NCI-H748 treated with DMSO at 0.1 percent for 48 hours (cell line): ENCODE measurements at places on chromosomes 16 and 17.

GRCh38 chr17:57142925-57143324 lies 57.9 kb downstream of the AKAP1 start:
- no peak for DNase-seq

- no peak for DNase-seq
These were observed 695 bp upstream of the TMEM204 start for GRCh38 chr16:1532771-1533170.

GRCh38 chr17:63764716-63765115 lies 8.7 kb downstream of the CCDC47 start:
- DNase-seq, result no peak

GRCh38 chr17:10233161-10233560 lies 34.8 kb upstream of the GAS7 start:
- no peak for DNase-seq

GRCh38 chr17:17455173-17455572 lies 21.6 kb upstream of the MED9 start:
- no peak for DNase-seq

DNA sequence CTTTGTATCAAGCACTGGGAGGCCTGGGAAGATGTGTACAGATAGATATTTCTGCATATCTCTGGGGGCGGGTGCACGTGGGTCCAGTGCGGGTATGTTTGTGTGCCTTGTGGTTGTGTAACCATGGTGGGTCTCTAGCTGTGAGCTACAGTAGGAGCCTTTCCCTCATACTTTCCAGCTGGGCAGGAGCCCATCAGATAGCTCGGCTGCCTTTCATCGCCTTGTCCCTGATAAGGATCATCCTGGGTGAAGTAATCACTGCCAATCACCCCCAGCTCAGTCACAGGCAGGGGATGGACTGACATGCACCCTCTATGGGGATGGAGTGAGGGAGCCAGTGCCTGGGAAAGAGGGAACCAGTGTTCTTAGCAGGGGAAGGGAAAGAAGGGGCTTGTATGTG lies 3.2 kb upstream of the SCRN2 start:
- no peak for DNase-seq

DNA sequence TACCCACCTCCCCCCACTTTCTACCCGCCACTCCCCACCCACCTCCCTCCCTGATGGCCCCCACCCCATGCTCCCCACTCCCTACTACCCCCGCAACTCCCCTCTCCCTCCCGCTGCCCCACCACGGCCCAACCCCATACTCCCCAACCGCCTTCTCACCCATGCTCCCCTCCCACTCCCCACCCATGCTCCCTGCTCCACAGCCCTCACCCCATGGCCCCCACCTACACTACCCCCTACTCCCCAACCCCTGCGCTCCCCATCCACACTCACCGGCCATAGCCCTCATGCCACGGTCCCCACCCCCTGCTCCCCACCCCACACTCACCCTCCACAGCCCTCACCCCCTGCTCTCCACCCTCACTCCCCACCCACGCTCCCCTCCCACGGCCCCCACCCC lies 13.9 kb downstream of the COTL1 start:
- no peak for DNase-seq

GRCh38 chr17:73770115-73770848 lies 126.0 kb upstream of the SDK2 start:
- no peak for DNase-seq

- DNase-seq, result no peak
These were observed 284.8 kb upstream of the CCL2 start for GRCh38 chr17:33970279-33970678.

DNA sequence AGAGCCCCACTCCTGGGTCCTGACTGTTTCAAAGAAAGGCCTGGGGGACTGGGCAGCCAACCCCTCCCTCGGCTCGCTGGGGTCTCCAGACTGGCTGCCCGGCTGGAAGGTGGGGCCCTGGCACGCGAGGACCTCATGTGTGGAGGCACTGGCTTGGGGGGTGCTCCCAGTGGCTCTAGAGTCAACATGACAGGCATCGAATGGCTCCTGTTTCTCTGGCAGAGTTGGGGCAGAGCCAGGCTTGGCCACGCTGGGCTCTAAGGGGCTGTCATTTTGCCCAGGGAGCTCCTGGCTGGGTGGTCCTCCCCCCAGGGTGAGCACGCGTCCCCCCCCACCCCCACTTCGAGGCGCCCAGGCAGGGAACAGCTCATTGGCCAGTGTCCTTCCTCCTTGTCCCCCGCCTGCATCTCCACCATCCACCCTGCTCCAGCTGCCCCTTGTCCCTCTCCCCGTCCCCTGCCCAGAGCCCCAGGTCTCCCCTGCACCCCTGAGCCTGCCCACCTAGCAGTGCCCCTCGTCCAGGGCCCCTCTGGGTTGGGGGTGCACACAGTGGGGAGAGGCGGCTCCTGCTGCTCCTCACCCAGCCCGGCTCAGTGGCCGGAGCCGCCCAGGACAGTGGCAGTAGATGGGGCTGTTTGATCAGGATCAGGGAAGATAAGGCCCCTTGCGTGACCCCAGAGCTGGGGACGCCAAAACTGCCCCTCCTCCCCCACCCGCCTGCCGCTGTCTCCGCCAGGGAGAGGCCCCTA lies 2.7 kb downstream of the GCGR start:
- DNase-seq, result no peak

DNA sequence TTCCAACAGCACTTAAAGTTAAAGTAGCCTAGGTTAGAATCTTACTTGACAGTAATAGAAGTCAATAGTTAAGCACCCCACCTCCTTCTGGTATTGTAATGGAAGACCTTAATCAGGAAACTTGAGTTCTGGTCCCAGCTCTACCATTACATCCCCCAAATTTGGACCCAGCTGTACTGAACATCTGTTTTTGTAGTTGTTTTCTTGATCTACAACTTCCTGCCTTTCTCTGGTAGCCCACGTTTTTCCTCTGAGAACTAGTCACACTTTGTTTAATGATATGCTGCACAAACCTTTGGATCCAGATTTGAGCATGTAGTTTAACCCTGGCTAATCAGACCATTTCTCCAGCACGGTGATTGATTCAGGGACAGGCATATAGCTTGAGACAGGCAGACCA lies 505.0 kb downstream of the HS3ST4 start:
- DNase-seq, result no peak

DNA sequence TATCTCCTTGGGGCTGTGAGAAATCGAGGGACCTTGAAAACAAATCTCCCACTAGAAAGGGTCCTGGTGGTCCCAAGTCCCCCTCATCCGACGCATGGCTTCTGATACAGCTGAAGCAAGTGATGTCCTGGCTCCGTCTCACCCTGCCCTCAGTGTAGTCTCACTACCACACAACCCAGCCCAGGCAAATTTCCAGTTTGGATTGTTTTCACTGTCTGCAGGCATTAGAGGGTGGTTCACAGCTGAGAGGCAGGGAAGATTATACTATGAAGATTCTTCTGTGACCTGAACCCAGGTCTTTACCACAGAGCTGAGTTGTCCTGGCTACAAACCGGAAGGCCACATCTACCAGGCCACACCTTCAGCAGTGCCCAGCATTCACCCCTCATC lies 17.7 kb downstream of the ZNHIT3 start:
- no peak for DNase-seq

DNA sequence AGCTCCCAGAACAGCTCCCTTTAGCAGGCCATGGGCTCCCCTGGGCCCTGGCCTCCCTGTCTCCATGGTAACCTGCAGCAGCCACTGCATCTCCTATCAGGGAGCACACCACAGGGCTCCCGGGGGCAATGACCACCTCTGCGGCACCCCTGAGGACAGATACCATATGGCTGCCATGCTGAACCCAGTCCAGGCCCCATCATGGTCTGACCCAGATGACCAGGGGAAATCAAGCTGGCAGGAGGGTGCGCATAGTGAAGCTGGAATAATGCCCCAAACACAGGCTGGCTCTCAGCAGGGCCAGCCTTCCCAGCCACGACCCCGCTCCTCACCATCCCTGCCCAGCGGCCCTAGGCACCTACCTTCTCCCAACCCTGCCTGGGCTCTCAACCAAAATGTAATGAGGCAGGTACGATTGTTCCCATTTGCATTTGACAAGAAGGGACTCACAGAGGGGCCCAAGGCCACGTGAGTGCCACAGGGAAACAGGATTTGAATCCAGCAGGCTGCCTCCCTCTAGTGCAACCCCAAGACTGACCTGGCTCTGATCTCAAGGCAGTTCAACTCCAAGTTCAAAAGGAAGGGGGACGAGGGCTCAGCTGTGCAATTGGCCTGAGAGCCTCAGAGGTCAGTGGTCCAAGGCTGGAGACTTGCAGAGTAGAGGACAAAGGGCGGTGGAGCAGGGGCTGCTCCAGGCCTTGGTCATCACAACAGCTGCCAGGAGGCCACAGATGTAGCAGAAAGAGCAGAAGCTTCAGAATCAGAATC lies 2.4 kb downstream of the RUNDC3A start:
- no peak for DNase-seq

DNA sequence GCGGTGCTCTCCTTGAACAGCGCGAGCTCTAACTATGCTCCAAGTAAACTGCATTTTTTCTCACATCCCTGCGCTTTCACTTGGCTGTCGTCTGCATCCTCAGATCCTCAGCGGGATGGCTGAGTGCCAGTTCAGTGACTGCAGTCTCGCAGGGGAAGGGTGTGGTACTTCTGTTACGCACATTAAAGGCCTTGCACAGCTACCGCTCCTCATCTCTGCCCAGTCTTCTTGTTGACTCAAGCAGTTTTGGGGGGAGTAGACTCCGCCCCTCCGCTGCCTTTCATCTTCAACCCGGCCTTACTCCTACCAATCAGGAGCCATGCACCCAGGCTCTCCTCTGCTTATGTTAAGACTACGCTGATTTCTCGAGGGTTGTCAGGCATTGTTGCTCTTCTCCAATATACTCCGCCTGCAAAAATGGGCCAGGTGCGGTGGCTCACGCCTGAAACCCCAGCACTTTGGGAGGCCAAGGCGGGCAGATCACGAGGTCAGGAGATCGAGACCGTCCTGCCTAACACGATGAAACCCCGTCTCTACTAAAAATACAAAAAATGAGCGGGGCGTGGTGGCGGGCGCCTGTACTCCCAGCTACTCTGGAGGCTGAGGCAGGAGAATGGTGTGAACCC lies 10.0 kb downstream of the ATP5PD start:
- DNase-seq, result peak; percentile 41

DNA sequence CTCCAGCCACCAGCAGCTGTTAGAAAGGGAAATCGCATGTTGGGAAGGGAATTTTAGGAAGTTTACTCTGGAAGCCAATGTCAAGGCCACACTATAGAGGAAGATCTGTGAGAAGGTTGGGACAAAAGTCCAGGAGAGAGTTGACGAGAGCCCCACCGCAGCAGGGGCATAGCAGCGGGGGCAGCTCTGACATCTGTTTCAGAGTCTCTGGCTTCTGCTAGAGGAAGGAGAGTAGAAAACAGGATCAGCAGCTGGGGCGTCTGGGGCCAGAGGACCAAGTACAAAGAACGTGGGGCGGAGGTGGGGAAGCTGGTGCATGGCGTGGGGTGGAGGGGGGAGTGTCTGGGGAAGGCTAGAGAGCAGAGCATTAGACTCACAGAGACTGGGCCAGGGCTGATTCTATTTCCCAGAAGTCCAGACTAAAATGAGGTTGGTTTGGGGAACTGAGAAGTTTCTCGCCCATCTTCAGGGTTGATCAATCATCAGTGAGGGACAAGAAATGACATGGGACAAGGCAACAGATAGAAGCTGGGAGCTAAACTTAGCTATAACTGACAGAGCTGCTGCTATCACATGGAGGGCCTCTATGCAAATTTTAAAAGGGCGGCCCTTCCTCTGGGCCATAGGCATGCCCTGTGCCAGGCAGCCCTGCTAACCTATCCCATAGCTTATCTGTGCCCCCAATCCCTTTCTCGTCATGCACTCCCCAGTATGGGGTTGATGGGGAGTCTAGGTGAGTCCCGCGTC lies 1.2 kb downstream of the RABEP2 start:
- no peak for DNase-seq

- DNase-seq, result peak; percentile 29
These were observed 20.9 kb upstream of the IL17C start for GRCh38 chr16:88617268-88618031.

DNA sequence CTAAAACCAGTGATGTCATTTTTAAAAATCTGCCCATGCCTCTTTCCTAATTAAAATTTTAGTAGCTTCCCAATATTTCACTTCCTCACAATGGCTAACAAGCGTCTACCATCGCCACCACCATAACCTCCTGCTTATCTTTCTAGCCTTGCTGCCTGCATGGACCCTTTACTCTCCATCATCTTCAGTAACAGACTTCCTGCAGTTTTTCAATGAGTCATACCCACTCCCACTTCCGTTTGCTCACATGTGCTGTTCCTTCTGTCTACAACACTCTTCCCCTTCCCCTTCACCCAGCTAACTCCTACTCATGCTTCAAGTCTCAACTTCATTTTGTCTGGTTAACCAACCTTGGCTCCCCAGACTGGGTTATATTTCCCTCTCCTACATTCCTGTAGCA lies 12.8 kb upstream of the SKAP1 start:
- no peak for DNase-seq

- no peak for DNase-seq
These were observed 10.0 kb downstream of the MMP15 start for GRCh38 chr16:58035356-58036170.

- no peak for DNase-seq
These were observed 30.1 kb downstream of the USP22 start for GRCh38 chr17:21012736-21013135.

DNA sequence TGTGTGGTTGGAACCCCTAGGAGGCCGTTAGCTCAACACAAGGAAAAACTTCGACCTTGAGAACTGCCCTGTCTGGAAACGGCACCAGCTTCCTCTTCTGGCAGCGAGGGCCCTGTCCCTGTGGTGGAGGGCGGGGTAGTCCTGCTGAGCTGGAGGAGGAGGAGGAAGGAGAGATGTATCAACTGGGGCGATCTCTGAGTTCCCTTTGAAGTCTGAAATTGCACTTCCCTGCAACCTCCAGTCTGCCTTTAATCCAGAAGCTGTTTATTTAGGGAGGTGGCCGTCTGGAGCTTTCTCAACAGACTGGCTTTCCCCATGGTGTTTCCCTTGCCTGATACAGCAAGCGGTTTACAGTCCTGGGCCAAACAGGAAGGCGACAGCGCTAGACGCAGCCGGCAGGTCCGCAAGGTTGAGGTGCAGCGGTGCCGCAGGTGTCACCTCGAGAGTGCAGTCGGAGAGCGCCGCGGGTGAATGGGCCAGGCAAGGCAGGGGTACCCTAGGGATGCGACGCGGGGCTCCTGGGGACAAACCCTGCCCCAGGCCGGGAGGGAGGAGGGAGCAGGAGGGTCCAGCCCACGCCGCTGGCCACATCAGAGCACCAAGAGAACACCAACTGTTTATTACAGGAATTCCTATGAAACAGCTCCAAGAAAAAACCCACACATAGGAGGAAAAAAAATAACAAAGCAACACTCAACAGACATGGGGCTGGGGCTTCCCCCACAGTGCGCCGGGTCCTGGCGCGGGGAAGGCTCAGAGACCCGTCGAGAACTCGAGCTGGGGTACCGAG lies 11.4 kb upstream of the MRPS23 start:
- DNase-seq, result peak; percentile 14

DNA sequence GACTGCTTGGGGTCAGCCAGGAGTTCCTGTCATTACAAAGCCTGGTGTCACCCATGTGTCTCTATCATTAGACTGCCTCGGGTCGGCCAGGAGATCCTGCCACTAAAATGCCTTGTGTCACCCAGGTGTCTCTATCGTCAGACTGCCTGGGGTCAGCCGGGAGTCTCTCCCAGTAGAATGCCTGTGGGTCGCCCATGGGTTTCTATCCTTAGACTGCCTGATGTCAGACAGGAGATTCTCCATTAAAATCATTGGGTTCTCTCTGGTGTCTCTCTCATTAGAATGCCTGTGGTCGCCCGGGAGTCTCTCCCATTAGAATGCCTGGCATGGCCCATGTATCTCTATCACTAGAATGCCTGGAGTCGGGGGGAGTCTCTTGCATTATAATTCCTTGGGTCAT lies 2231.0 kb downstream of the TP53TG3F start:
- DNase-seq, result no peak
